ENCODE measurements at places on chromosomes 5 and 9.
A peak's percentile ranks its signal among the peaks of the same experiment; 100 is the strongest.

DNA sequence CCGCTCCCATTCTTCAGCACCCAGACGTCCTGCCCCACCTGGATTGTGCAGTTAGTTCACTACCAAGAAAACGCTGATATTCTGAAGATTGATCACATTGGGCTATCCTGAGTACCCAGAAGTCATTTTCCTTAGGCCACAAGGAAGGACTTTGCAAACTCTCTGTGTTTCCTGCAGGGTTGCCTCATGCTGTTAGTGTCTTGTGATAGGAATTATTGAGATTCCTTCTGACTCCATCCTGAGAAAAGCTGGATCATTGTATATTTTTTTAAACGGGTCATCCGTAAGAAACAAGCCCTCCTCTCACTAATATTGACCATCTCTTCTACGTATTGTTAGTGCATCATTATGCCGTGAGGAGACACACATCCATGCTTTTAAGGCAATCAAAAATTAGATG is 96.0 kb upstream of the DAPK1 start:
- no peak overlapping the region for H3K4me3 ChIP-seq
- no peaks in the 10 kb centered on the region for H3K36me3 ChIP-seq
- no peaks in the 10 kb centered on the region for H3K27me3 ChIP-seq
- DNase-seq, result no peak
- no peaks in the 10 kb centered on the region for H3K4me1 ChIP-seq

GRCh38 chr5:168303393-168304025 is 12.1 kb downstream of the WWC1 start:
- no peaks in the 10 kb centered on the region for H3K27me3 ChIP-seq
- no peak overlapping the region for H3K4me3 ChIP-seq
- DNase-seq, result no peak
- H3K36me3 ChIP-seq, result no peaks in the 10 kb centered on the region

GRCh38 chr9:84953797-84954705 is 284.5 kb downstream of the NTRK2 start:
- no peak overlapping the region for H3K27ac ChIP-seq
- H3K4me3 ChIP-seq, result no peak overlapping the region
- H3K4me1 ChIP-seq, result no peaks in the 10 kb centered on the region
- no peaks in the 10 kb centered on the region for H3K36me3 ChIP-seq

DNA sequence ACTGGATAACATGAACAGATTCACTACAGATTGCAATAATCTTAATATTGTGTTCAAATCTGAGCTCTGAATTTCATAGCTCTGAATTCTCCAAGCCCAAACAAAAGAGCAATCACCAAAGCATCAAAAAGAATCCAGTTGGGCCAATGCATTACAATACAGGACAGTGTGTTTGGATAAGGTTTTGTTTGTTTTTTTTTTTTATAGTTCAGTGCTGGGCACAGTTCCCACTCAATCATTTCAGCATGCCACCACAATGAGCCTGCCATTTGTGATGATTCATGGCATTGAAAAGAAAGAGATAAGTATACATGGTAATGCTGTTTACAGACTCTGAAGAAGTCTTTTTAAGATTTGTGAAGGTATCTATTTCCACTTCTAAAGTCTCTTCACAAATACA is 1.7 kb upstream of the HTR1A start:
- no peak overlapping the region for H3K27ac ChIP-seq
- peaks cover 2% of the 10 kb centered on the region for H3K36me3 ChIP-seq
- peaks cover 2% of the 10 kb centered on the region for H3K4me1 ChIP-seq
- H3K27me3 ChIP-seq, result peaks cover 12% of the 10 kb centered on the region

DNA sequence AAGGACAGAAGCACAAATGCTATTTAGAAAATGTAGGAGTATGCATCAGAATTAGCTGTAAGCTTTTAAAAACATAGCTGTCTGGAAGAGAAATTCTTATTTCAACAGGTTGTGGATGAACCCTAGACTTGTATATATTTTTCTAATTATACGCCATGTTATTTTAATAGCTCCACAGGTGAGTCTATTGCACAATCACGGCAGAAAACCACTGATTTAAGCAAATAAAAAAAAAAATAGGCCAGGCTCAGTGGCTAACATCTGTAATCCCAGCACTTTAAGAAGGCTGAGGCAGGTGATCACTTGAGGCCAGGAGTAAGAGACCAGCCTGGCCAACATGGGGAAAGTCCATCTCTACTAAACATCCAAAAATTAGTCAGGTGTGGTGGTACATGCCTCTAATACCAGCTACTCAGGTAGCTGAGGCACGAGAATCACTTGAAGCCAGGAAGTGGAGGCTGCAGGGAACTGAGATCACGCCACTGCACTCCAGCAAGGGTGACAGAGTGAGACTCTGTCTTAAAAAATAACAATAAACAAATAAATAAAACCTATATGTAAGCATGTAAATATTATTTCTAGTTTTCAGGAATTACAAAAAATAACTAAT is 11.7 kb downstream of the TRIM23 start:
- peaks cover 4% of the 10 kb centered on the region for H3K4me1 ChIP-seq
- peaks cover 34% of the 10 kb centered on the region for H3K36me3 ChIP-seq
- H3K27me3 ChIP-seq, result no peaks in the 10 kb centered on the region
- H3K4me3 ChIP-seq, result no peak overlapping the region

- H3K27me3 ChIP-seq, result no peaks in the 10 kb centered on the region
- H3K36me3 ChIP-seq, result no peaks in the 10 kb centered on the region
- H3K4me1 ChIP-seq, result no peaks in the 10 kb centered on the region
- no peak overlapping the region for H3K4me3 ChIP-seq
- DNase-seq, result no peak
Observed at GRCh38 chr9:16413509-16414016, 456.9 kb downstream of the BNC2 start.

GRCh38 chr5:14497311-14497710 is 84.3 kb upstream of the OTULINL start:
- no peak overlapping the region for H3K27ac ChIP-seq
- H3K27me3 ChIP-seq, result no peaks in the 10 kb centered on the region
- no peak overlapping the region for H3K4me3 ChIP-seq
- H3K4me1 ChIP-seq, result no peaks in the 10 kb centered on the region

GRCh38 chr5:10674096-10674495 is 86.9 kb downstream of the DAP start:
- H3K4me1 ChIP-seq, result no peaks in the 10 kb centered on the region
- no peak overlapping the region for H3K27ac ChIP-seq
- no peak for DNase-seq
- peaks cover 19% of the 10 kb centered on the region for H3K36me3 ChIP-seq

DNA sequence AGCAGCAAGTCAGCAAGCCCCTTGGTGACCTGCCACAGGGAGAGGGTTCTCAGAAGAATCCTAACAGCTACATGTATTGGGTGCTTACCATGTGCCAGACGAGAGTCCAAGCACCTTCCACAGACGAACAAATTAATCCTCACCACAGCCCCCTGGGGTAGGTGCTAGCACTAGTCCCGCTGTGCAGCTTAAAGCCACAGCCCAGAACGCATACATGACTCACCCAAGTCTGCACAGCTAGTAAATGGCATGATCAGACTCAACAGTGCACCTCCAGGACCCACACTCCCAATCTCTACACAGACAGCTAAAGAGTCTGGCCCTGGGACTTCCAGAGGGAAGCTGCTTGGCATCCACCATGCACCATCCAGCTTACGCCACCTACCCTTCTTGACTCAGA is 111.5 kb downstream of the PAX5 start:
- peaks cover 43% of the 10 kb centered on the region for H3K4me1 ChIP-seq
- H3K27ac ChIP-seq, result peak overlapping the region; percentile 91

GRCh38 chr5:65801352-65801783 is 79.4 kb downstream of the NLN start:
- H3K36me3 ChIP-seq, result peaks cover 23% of the 10 kb centered on the region
- no peak for DNase-seq
- no peak overlapping the region for H3K4me3 ChIP-seq

DNA sequence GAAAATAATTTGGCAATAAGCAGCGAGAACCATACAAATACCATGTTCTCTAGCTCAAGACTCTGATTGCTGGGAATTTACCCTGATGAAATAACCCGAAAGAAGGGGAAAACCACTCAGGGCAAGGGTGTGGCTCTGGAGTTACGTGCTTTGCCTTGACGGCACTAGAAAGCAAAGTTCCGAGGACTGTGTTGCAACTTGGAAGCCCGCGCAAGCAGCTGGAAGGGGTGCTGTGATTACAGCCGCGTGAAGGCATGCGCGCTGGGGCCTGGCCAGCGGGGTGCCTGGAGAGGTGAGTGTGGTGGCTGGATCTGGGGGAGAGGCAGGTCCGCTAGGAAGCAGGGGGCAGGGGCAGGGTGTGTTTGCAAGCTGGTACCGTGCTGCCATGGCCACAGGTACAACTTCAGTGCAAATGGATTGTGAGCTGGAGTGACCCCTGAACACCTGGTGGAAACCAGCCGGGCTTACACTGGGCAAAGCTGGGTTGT is 52.6 kb upstream of the CNOT6 start:
- peaks cover 4% of the 10 kb centered on the region for H3K36me3 ChIP-seq
- no peak overlapping the region for H3K27ac ChIP-seq
- no peaks in the 10 kb centered on the region for H3K4me1 ChIP-seq
- DNase-seq, result no peak
- no peak overlapping the region for H3K4me3 ChIP-seq

GRCh38 chr9:98401140-98402018 is 145.9 kb upstream of the TBC1D2 start:
- no peak overlapping the region for H3K27ac ChIP-seq
- H3K27me3 ChIP-seq, result peaks cover 8% of the 10 kb centered on the region
- no peak overlapping the region for H3K4me3 ChIP-seq
- no peak for DNase-seq
- no peaks in the 10 kb centered on the region for H3K36me3 ChIP-seq

DNA sequence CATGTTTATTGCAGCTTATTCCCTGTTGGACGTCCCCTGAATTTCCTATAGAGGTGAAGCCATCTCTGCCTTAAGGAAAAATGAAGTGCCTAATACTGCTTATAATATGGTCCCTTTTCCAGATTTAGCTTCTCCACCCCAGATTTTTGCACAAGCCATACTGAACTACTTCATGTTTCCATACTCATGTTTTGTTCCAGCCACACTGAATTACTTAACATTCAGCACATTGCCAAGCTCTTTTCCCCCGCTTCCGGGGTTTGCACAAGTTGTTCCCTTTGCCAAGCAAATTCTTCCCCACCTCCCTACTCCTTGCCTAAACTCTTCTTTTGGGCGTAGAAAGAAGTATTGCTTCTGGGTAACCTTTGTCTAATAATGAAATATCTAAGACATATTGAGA is 1.7 kb upstream of the CNTRL start:
- peak overlapping the region; percentile 66 for H3K4me3 ChIP-seq
- H3K27me3 ChIP-seq, result no peaks in the 10 kb centered on the region
- DNase-seq, result no peak
- H3K36me3 ChIP-seq, result peaks cover 3% of the 10 kb centered on the region

- H3K4me1 ChIP-seq, result no peaks in the 10 kb centered on the region
- H3K27ac ChIP-seq, result no peak overlapping the region
- H3K36me3 ChIP-seq, result no peaks in the 10 kb centered on the region
- no peak overlapping the region for H3K4me3 ChIP-seq
Observed at GRCh38 chr5:91106842-91107511, 276.1 kb downstream of the ARRDC3 start.

GRCh38 chr5:171622010-171622409 is 163.6 kb upstream of the SMIM23 start:
- H3K36me3 ChIP-seq, result no peaks in the 10 kb centered on the region
- no peak for DNase-seq
- H3K4me3 ChIP-seq, result no peak overlapping the region
- no peak overlapping the region for H3K27ac ChIP-seq

DNA sequence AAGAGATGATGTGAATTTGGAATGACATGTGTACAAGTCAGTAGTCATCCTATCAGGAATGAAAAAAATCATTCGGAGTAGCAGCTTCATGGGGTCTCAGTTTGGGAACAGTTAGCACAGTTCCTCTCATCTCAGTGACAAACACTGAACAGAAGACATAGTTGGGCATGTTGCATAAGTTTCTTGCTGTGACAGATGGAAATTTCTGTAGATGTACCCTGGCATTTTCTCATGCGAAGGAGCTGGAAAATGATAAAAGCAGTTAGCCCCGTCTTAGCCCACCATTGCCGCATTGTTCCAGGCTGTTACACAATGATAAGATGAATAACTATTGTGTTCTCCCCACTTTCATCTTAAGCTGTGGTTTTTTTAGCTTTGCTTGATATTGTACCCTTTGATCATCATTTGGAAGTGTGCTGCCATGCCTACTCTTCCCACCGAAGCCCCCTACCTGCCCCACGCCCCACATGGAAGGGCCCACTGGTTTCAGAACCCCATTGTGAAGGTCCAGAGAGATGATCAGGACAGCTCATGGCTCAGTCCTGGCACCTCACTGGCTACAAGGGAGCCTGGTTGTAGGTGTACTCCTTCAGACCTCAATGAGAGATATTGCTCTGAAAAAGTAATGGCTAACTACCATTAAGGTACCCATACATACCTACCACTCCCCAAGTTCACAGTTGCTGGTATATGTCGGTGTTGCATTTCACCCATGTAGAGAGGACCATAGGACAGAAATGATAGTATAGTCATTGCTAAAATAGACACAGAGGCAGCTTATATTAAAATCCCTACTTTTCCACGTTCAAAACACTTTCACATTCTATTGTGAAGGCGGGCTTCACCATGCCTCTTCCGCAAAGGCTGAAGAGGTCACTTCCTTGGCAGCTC is 38.8 kb downstream of the SFXN1 start:
- DNase-seq, result no peak
- H3K4me1 ChIP-seq, result no peaks in the 10 kb centered on the region
- H3K27ac ChIP-seq, result no peak overlapping the region
- no peak overlapping the region for H3K4me3 ChIP-seq
- peaks cover 59% of the 10 kb centered on the region for H3K36me3 ChIP-seq
- H3K27me3 ChIP-seq, result no peaks in the 10 kb centered on the region

DNA sequence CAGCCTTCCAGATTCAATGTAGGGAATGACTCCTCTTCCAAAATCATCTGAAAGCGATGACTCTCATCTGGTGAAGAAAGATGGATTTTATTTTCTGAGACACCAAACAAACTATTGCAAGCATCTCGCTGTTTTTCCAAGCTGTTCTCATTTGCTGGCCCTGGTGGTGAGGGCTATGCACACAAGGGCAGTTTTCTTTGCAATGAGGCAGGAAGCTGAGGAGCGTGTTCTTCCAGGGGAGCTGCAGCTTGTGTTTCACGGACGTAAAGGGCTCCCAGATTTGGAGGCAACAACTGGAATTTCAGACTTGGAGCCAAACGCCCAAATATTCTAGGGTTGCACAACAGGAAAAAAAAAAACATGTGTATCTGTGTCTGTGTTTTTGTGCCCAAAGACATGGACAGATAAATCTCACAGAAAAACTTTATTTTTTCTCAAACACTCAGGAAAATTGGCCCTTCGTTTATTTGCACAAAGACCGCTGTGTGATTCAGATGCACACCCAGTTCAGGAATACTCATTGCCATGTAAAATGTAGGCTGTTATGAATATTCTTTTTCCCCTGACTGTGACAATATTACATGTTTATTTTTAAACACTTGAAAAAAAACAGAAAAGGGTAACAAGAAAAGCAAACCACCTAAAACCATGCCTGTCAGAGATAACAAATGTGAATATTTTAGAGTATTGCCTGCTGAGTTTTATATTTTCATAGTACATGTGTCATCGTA is 151.3 kb downstream of the GAS1 start:
- no peak overlapping the region for H3K27ac ChIP-seq
- H3K36me3 ChIP-seq, result no peaks in the 10 kb centered on the region
- H3K27me3 ChIP-seq, result peaks cover 2% of the 10 kb centered on the region
- no peaks in the 10 kb centered on the region for H3K4me1 ChIP-seq
- no peak overlapping the region for H3K4me3 ChIP-seq
- no peak for DNase-seq

Measured in memory B cell (primary cell).